ENCODE measurements at places on chromosomes 3 and 15. TPM values are rescaled to one million over a fixed set of nuclear protein-coding genes. Genes with fewer than 3 reads are reported as not detected.

Gene CDV3
- total RNA-seq: 92.7 TPM

Gene SLC28A2
- not detected for total RNA-seq

Gene TMEM212
- total RNA-seq: not detected

- no peak for DNase-seq
These were observed 29.0 kb downstream of the CMSS1 start for GRCh38 chr3:99846477-99847160.

GRCh38 chr3:32009957-32010356, 28.4 kb downstream of the ZNF860 start:
- DNase-seq: no peak

DNA sequence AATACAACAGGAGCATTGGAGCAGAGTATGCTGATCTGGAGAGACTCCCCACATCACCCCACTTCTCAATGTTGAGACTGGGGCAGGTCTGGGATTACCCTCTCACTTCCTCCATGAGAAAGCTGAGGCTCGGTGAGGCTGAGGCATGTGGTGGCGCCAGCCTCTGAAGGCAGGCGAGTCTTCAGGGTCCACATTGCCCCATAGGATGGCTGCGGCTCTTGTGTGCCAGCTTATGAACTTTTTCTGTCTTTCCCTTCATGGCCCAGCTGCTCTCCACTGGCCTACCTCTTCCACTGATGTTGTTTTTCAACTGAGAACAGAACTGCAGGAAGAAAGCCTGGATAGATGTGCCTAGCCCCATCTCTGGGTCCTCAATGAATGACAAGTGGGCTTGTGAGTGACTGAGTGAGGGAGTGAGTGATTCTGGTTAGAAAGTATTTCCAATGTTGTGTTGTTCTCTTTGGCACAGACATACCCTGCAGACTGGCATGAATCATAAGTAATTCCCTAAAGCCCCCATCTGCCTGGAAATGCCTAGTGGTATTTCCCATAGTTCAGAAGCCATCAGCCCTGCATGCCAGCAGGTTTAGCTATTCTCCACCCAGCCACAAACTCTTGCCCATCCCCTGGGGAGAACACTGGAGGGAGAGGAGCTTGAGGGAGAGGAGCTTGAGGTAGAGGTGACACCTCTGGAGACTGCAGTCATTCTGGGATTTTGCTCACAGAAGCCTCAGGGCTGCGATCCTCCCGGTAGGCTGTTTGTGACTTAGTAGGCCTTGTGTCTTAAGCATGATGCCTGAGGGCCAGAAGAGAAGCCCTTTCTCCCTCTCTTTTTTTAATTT, 56.9 kb downstream of the AMOTL2 start:
- no peak for DNase-seq

- no peak for DNase-seq
These were observed 10.7 kb upstream of the CHSY1 start for GRCh38 chr15:101262551-101262950.

- DNase-seq: no peak
These were observed 136.7 kb downstream of the AQP9 start for GRCh38 chr15:58274885-58275284.

DNA sequence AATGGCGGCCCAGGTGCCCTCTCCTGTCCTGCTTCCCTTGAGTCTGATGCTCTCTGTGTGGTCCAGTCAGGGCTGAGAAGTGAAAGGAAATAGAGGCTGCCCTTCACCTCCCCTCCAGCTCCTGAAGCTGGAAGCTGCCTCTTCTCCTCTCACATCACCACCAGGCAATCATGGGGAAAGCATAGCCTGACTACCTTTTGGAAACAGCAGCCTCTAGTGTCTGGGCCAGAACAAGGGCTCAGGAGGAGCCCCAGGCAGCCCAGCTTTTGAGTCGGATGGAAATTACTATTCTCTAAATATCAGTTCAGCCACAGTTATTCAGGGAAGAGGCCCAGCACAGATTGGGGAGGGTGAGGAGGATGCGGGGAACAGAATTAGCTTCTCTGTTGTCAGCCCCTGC, 43.3 kb upstream of the CCDC174 start:
- no peak for DNase-seq

DNA sequence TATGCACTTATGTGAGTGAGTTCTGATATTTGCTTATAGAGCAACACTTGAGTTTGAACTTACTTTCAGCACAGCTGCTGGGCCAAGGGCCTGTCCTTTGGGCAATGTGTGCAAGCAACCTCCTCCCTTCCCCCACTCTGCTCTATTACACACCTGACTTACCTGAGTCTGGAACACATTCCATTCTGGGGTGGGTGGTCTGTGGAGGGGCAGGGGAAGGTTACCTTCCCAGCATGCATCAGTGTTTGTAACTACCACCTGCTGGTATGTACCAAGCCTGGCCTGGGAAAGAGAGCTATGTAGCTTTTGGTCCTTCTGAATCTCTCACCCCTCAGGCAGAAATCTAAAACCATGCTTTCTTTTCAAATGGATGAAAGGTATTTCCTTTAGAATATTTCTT, 103.0 kb downstream of the ISL2 start:
- no peak for DNase-seq

Data from G401 (cell line).